NCI-H146 (cell line): ENCODE measurements at places on chromosomes 5 and 9.

GRCh38 chr5:17189381-17190036, 27.9 kb upstream of the BASP1 start:
- DNase-seq, result peak; percentile 79

GRCh38 chr9:79667817-79668436, 96.2 kb downstream of the TLE4 start:
- peak; percentile 89 for DNase-seq

DNA sequence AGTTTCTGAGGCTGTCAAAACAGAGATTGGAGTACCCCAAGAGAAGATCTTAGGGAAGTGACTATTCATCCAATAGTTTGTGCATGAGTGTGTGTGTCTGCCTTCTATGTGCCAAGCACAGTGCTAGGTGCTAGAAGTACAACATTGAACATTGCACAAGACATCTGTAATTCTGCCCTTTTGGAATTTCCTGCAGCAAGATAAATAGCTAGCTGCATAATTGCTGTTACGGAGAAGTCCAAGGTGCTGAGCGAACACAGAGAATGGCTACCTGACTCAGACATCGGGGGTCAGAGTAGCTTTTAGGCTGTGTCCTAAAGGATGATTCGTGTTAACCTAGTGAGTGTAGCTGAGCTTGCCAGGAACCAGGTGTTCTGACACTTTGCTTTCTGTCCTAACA, 44.8 kb downstream of the PAPPA start:
- no peak for DNase-seq

DNA sequence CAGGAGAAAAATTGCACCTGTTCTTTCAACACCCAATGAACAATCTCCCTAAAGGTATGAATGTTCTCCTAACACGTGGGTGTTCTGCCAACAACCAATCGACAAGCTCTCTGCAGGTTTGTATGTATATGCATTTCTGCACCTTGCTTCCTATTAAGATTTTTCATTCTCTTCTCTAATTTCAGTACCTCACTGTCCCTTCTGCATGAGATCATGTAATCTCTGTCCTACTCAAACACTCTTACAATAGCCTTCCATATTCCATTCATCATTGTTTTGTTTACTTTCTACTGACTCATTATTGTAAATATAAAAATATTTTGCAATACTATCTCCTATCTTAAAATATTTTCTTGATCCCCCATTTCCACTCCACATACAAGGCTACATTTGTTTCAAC, 382.0 kb downstream of the CDH12 start:
- no peak for DNase-seq

DNA sequence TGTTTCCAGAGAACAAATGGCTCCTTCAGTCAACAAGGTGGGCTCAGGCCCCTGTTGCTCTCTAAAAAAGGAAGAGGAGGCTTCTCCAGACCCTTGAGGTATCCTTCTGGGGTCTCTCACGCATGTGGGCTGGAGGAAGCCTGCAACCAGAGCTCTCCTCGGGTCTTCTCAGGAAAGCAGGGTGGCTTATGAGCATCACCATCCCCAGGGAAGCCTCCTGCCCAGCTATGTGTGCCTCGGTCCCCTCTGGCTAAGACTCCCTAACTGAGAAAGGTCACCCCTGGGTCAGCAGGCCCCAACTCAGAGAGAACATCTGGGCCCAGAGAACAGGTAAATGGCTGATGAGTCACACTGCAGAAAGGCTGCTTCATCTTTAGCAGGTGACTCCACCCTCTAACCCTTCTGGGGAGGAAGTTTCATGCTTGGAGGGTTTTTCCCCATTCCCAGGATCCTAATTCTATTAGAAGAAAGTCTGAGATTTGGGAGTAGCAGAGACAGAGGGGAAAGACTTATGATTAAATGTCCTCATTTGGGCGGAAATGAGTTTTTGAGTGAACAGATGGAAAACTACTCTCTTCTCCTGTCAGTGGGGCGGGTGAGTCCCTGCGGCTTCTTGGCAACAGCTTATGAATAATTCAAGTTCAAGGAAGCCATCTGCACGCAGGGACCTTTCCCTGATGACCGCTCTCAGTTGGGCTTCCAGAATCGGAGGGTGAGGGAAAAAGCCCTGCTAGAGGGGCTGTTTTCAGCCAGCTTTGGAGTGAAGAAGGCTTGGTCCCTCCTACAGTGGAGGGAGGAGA, 41.9 kb downstream of the TGFBI start:
- DNase-seq, result no peak

- DNase-seq, result peak; percentile 74
Observed at GRCh38 chr9:33446946-33447798, at the start of gene AQP3. AQP3 (minus strand) TSS chr9:33447593; CDS start chr9:33447530, 63 bp downstream.

GRCh38 chr9:115952430-115953292, 200.9 kb upstream of the PAPPA start:
- DNase-seq, result no peak

DNA sequence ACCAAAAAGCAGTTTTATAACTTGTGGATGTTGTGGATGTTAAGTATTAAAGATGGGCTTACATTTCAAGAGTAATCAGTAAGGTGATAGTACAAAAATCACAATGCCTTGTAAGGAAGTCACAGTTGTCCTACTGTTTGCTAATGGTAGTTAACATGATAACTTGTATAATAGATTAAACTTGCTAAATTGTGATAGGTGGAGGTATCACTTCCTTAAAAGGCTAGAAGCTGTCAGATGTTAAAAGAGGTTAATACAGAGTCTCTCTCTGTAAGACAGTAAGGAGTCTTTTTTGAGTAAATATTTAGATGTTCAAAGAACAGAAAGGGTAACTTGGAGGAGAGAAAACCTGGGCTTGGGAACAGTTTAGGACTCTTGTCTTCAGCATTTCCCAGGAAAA, 14.2 kb upstream of the MACIR start:
- DNase-seq, result no peak

GRCh38 chr5:159668556-159668955, 247.7 kb upstream of the ADRA1B start:
- DNase-seq, result no peak

GRCh38 chr5:143229426-143229895, 174.0 kb downstream of the NR3C1 start:
- DNase-seq, result no peak

DNA sequence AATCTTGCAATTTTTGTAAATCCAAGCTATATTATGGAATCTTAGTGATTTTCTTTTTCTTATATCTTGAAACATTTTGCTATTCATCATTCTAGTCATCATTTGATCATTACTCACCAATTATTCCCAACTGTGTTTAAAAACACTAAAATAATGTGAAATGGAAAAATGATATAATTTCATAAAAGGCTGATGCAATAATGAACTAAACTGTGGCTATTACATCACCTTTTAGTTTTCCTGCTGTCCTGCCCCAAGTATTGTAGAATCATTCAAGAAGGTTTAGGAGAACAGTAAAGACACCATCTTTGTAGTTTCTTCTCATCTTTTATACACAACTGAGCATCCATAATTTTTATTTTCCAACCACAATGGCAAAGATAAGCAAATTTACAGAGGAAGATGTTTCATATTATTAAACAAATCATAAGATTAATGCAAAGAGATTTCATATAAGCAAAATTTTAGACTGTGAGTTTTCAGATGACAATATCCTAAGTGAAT, 431.0 kb upstream of the SLC30A5 start:
- no peak for DNase-seq

GRCh38 chr5:102628441-102629175, 126.5 kb upstream of the PAM start:
- DNase-seq, result no peak

DNA sequence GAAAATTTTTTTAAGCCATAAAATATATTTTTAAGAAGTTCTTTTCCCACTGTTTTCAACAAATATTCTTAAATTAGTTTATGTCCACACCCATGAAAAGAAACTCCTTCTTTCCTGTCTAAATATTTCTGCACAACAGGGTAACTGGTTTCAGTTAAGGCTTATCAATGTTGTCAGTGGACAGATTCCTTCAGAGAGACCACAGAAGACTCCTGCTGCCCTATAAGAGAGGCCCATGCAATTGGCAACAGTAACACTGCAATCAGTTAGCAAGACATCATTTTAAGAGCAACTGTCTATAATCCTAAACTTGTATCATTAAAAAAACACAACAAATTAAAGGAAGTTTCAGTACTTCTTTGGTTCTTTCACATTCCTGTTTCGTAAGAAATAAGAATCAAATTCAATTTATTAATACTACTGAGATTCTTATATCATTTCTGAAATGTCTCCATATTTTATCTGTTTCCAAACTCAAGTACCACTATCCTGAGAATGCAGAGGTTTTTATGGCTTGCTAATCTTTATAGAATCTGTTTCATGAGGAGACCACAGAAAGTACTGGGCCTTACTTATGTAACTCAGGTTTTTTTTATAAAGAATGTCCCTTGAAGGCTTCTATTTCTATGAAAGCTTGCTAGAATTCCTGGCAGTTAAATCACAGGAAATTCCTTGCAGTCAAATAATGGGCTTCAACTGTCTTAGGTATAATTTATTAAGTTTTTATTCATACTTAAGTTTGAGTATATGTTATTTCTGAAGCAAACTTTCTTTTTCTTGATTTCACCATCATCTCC, 240.2 kb downstream of the RFX3 start:
- DNase-seq, result no peak

GRCh38 chr9:126057121-126057825, 269.4 kb upstream of the MVB12B start:
- DNase-seq, result no peak

- no peak for DNase-seq
Observed at GRCh38 chr9:116668970-116669695, 18.0 kb upstream of the TRIM32 start.

GRCh38 chr9:87963770-87964169, 10.6 kb downstream of the CDK20 start:
- DNase-seq, result no peak
